ENCODE measurements at places on chromosomes 7 and 10.

GRCh38 chr10:77245953-77246352 lies 391.7 kb downstream of the KCNMA1 start:
- DNase-seq = no peak

DNA sequence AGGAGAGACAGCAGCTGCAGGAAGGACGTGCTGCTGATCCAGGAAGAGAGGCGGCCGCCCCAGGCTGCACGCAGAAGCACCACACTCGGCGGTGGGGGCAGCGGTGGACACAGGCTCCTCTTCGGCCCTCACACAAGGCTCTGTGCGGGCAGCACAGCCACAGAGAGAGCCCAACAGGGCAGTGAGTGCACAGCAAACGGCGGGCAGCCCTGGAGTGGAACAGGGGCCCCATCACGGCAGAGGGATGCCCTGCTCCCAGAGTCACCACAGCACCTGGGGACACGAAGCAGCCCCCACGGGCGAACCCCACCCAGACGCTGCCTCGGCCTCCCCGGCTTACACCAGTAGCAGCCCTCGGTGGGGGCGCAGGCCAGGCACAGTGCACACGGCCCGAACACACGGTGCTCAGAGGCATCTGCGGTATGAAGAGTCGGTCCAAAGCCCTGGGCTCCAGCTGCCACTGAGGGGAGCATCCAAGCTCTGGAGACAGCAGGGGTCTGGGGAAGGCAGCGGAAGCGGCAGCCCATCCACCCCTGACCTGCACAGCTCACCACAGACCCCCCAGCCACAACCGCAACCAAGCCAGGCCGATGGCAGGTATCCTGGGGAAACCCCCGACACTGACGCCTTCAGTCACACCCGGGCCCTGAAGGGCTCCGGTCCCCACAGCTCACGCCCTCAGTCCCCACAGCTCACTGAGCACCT lies 16.8 kb downstream of the NUDT1 start:
- no peak for DNase-seq

- DNase-seq = no peak
Observed at GRCh38 chr7:96992192-96993005, 13.0 kb upstream of the DLX6 start.

GRCh38 chr10:132546567-132547420 lies 9.2 kb downstream of the INPP5A start:
- DNase-seq = no peak

- DNase-seq = no peak
Observed at GRCh38 chr7:116540743-116541142, 15.9 kb downstream of the CAV1 start.

DNA sequence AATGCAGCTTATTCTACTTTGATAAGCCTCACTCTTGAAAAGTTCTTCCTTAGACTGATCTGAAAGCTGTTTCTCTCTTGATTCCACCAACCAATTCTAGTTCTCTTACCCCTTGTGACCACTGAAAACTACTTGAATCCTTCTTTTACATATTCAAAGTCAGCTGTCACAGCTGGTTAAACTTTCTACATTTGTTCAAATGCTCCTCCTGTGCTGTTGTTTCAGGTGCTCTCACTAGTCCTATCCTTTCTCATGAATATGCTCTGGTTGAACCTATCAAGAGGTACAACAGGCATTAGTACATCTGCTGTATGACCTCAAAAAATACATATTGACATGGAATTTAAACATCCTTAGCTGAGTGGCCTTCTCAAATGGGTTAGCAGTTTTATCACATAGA lies 91.5 kb downstream of the MYO3A start:
- DNase-seq = no peak

- DNase-seq = no peak
Observed at GRCh38 chr10:124739986-124740368, 4.2 kb downstream of the FAM53B start.

Measured in activated naive CD4-positive, alpha-beta T cell treated with Interleukin-2 at 50 U/mL for 16 hours (primary cell).